ENCODE measurements at places on chromosomes 3 and 15. TPM values are rescaled to one million over a fixed set of nuclear protein-coding genes. Genes with fewer than 3 reads are reported as not detected.
A peak's percentile ranks its signal among the peaks of the same experiment; 100 is the strongest.

GRCh38 chr3:31765871-31766270 lies 215.2 kb downstream of the OSBPL10 start:
- no peak for DNase-seq

GRCh38 chr15:79896634-79897379 lies at the start of gene MTHFS:
MTHFS (minus strand) TSS chr15:79897014; CDS start chr15:79896988, 26 bp downstream.
- DNase-seq = peak; percentile 93

DNA sequence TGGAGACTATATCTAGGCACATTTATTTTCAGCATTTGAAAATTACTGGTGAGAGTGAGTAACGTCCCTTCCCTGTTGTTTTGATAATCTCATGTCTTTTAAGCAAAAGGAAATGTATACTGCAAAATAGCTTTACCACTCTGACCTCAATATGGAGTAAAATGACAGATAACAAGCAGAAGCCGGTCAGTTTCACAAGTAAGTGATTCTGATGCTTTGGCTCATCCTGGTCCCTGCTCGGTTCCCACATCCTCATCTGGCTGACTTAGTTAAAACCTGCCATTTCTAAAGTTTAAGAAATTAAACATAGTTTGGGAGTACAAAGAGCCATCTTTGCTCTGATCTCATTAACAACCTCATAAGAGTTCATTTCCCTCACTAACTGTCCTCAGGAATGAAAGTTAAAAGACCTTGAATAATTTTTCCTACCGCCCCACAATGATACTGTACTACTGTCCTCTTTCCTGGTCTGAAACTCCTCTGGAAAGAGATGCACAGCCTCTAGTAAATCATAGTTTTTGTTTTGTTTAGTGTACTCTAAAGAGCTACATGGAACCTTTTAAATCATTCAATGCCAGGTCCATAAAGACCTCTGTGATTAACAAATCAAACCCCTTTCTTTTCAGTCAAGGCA lies 72.3 kb upstream of the ICE2 start:
- DNase-seq = no peak

DNA sequence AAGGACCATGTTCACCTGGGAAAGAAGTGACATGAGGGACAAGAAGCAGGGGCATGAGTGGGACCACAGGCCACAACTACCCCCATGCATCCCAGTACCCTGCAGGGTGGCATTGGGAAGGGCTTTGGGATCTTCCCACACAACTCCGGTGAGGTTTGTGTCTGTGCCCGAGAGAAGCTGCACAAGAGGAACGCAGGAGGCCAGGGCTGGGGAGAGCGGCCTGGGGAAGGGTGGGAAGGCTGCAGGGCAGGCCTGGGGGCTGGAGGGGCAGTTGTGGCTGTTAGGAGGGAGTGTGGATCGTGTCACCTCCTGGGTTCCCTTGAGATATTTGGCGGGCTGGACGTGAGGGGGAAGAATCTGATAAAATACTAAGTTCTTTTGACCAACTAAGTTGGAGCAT lies 25.3 kb upstream of the MFSD1 start:
- no peak for DNase-seq

DNA sequence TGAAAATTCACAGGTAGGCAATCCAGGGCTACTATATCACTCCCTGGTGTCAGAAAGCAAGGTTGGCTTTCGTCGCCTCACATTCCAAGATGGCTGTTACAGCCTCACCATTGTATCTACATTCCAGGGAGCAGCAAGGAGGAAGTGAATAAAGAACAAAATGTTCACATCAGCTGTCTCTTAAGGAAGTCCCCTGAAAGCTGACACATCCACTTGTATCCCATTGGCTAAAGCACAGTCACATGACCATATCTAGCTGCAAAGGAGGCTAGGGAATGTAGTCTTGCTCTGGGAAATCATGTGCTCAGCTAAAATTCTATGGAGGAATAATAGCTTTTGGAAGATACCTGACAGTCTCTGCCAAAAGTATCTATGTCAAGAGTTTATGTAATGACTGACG lies 12.8 kb upstream of the GATA2 start:
- no peak for DNase-seq

DNA sequence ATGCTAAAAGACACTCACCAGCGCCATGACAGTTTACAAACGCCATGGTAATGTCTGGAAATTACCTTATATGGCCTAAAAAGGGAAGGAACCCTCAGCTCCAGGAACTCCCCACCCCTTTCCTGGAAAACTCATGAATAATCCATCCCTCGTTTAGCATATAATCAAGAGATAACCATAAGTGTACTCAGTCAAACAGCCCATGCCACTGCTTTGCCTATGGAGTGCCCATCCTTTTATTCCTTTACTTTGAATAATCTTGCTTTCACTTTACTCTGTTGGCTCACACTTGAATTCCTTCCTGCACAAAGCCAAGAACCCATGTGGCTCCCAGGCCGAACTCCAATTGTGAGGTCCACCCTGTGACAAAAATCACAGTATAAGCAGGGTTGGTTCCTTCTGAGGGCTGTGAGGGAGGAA lies 19.1 kb upstream of the FSTL1 start:
- no peak for DNase-seq

DNA sequence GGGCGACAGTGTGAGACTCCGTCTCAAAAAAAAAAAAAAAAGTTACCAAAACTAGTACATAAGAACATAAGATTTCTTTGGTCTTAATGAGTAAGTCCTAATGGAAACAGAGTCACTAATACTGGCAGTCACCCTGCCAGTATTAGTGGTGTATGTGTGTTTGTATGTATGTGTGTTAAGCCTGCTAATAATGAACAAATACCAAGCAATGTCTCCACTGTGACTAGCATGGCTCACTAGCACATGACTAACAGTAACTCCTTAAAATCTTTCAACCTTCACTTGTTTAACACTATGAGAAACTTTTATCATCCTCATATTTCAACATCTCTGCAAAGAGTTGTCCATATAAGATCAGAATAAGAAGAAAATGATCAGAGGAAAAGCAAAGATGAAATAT lies 231.0 kb upstream of the ATP11B start:
- no peak for DNase-seq

DNA sequence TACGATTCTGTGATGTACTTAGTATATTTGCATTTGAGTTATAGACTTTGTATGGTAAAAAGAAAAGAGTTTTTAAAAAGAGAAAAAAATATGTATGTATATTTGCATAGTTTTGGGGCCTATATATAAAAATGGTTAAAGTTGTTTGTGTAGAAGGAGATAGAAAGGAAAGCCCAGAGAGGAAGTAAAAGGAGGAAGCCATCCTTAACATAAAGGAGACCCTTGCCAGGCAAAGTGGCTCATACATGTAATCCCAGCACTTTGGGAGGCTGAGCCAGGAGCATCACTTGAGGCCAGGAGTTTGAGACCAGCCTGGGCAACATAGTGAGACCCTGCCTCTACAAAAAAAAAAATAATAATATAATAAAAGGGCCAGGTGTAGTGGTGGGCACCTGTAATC lies 8.4 kb downstream of the SNAP23 start:
- no peak for DNase-seq

- no peak for DNase-seq
These were observed 37.9 kb upstream of the CTSH start for GRCh38 chr15:78982736-78983135.

DNA sequence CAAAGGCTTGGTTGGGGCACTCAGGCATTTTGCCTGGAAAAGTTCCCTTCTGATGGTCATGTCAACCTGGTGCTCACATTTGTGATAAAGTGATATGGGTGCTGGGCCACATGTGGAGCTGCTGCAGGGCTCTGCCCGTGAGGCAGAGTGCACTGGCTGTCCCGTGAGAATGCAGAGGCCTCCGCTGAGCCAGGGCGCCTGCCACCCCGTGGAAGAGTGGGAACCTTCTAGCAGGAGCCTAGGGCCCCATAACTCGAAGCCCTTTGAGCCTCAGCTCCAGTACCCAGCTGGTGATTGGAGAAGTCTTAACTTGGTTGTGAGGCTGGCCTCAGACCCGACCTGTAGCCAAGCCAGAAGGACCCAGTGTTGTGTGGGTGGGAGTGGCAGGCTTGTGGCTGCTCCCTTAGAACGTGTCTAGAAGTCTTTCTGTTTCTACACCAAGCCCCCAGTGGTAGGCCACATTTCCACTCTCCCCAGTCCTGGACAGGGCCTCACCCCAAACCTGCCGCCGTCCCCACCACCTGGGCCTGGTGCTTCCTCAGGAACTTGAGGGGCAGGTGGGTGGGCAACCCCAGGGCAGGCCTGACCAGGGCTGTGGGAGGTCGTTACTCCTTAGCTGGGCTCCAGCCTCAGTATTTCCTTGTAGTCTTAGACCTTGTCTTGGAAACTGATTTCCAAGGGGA lies 19.7 kb downstream of the SEC61A1 start:
- DNase-seq = no peak

DNA sequence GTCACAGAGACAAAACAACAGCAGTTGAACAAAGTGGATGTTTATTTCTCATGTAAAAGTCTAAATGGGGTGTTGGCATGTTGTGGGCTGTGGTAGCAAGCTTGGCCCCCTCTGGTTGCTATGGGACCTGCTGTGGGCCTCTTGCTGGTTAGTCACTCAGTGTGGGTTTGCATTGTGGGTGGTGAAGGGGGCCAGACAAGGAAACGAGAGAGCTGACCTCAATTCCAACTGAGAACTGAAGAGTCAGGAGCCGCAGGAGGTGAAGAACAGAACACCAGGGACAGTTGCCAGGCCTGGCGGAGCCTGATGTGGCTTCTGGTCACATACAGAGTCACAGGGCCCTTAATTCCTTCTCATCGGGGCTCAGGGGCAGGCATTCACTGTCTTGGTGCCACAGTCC lies 1.9 kb upstream of the ADPGK start:
- DNase-seq = no peak

GRCh38 chr3:51530485-51530884 lies 8.0 kb upstream of the RAD54L2 start:
- DNase-seq = no peak

GRCh38 chr3:160691962-160692361 lies 15.0 kb downstream of the ARL14 start:
- DNase-seq = no peak

Gene FAM240A
- not detected for total RNA-seq

Gene CLDN11
- 2.9 TPM for total RNA-seq

Gene CIDEC
- 1.9 TPM for total RNA-seq

Gene RTP3
- total RNA-seq = not detected

Gene SLC22A13
- total RNA-seq = 0.22 TPM

Gene SLCO2A1
- 59.2 TPM for total RNA-seq

Gene IRAK2
- 1.9 TPM for total RNA-seq

Gene PLA2G4E
- 0.08 TPM for total RNA-seq

Gene EFL1
- 10.3 TPM for total RNA-seq

Data from cardiac septum (tissue), 1 donor.